ENCODE measurements at places on chromosomes 13 and 19. TPM values are rescaled to one million over a fixed set of nuclear protein-coding genes. Genes with fewer than 3 reads are reported as not detected.

DNA sequence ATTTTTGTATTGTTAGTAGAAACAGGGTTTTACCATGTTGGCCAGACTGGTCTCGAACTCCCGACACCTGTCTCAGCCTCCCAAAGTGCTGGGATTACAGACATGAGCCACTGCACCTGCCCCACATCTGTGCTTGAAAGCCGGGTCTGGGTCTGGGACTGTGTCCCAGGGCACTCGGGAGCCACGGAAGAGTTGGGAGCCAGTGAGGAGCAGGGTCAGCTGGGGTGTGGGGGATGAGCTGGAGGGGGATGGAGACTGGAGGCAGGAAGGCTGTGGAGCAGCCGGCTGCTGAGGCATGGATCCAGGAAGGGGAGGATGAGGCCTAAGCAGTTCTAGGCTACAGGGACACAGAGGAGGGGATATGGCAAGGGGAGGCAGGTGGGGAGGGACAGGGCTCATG is 10.7 kb upstream of the SPACA4 start:
- DNase-seq, result no peak

- DNase-seq, result no peak
Observed at GRCh38 chr13:102768909-102769308, 4.7 kb downstream of the TEX30 start.

DNA sequence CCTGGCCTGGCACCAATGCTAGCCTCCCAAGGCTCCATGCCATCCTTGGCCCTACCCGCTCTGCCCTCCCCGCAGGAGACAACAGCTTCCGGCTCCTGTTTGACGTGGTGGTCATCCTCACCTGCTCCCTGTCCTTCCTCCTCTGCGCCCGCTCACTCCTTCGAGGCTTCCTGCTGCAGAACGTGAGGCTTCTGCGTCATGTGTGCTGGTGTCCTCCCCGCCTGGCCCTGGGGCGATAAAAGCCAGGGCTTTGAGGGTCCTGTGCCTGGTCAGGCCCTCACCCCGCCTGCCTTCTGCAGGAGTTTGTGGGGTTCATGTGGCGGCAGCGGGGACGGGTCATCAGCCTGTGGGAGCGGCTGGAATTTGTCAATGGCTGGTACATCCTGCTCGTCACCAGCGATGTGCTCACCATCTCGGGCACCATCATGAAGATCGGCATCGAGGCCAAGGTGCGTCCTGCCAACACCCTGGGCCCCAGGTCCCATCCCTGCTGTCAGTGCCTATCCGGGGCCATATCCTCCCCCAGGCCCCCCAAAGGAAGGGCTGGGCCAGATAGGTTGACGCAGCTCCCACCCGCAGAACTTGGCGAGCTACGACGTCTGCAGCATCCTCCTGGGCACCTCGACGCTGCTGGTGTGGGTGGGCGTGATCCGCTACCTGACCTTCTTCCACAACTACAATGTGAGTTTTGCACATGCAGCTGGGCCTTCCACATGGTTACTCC is 6.3 kb downstream of the MCOLN1 start:
- DNase-seq, result no peak

- no peak for DNase-seq
Observed at GRCh38 chr19:44813070-44813840, 4.4 kb downstream of the BCAM start.

DNA sequence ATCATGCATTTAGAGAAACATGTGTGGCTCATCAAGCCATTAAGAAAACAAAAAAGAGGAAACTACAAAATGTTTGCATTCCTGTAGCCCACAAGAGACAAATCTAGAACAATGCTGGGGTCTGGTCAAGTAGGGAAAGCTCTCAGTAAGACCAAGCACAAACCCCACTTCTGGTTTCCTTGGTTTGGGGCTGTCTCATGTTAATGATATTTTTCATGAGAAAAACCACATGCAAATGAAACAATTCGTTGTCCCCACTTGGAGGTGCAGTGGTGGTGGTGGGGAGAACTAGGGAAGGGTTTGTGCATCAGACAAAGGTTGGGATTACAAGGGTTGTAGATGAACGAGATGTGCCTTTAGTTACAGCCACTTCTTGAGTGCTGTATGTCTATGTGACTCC is 7.0 kb upstream of the RB1 start:
- DNase-seq, result no peak

DNA sequence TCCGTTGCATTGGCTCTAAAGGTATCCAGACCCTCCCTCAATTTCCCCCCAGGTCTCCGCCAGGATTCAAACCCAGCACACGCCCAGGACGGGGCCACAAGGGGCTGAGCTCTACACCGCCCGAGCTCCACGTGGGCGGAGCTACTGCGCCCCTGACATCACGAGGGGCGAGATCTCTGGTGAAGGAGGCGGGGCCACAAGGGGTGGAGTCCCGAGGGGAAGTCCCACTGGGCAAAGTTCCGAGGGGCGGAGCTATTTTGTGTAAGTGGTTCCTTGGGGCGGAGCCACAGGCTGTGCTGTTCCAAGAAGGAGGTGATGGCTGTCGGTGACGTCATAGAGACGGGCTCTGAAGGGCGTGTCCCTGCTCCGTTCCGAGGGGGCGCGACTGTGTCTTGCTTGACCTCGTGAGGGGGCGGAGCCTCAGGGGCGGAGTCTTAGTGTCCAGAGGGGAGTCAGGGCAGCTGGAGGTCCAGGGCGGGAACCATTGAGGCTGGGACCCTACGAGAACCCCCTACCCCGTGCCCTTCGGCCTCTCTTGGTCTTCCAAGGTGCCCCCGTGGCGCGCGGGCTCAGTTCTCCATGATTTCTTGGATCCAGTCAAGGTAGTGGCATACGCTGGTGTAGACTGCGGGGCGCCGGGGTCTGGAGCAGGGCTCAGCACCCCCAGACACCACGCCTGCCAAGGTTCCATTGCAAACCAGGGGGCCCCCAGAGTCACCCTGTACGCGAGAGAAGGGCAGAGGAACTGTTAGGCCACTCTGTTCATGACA is 1.3 kb upstream of the KLK8 start:
- peak; percentile 24 for DNase-seq

- DNase-seq, result no peak
Observed at GRCh38 chr19:47133021-47133471, 2.4 kb downstream of the SAE1 start.

DNA sequence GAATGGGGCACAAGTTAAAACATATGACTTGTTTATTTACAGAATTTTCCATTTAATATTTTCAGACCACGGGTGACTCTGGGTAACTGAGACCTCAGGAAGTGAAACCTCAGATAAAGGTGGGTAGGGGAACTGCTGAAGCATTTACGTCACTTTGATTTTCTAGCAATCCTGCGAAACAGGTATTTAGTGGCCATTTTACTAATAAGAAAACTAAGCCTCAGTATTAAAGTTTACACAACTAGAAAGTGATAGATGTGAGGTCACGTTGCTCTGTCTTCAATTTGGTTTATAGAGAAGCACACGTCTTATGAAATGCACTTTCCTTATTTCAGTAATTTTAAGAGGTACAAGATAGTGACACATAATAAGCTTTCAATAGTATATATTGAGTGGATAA is 402.8 kb downstream of the FGF9 start:
- DNase-seq, result no peak

GRCh38 chr19:18710996-18711751 is 27.7 kb downstream of the CRTC1 start:
- DNase-seq, result no peak

DNA sequence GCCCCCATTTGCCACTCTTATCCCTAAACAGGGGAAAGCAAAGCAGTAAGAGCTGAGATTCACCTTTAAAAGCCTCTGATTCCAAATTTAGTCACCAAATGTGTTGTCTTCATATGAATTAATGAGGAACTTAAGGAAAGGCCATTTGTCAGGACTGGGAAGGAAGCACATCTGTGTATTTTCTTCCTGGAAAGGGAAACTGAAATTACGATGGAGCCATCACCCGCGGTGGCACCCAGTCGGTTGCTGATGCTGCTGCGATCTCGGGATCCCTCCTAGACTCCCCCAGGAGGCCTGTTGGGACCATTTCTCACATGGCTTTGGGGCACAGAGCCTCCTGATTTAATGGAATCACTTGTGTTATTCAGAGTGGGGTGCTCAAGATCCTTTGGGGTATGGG is 7.4 kb upstream of the IL4I1 start:
- DNase-seq, result no peak

GRCh38 chr13:99227331-99227900 is 26.8 kb downstream of the UBAC2 start:
- no peak for DNase-seq

Gene DNMT1
- total RNA-seq, result 48.7 TPM

Gene PSG2
- not detected for total RNA-seq

Gene CLDND2
- total RNA-seq, result 1.8 TPM

Gene STK11
- 71.8 TPM for total RNA-seq

Measured in left colon (tissue), 2 donors.